ENCODE measurements at places on chromosomes 7 and 10.

DNA sequence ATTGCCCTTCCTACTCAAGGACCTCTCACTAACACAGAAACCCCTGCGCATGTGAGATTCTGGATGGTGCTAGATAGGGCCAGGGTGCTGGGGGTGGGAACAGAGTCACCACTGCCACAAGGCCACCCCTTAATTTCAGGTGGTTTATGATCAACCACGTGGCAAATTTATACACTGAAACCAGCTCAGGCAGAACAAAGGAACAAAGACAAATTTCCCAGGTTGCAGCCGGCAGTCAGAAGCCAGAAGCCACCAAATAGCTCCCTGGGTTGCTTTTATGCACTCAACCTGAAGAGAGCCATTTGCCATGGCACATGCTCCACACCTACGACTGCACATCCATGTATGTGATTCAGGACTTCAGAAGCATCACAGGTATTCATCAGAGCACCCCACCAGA is 2.5 kb downstream of the VOPP1 start:
- DNase-seq: no peak

DNA sequence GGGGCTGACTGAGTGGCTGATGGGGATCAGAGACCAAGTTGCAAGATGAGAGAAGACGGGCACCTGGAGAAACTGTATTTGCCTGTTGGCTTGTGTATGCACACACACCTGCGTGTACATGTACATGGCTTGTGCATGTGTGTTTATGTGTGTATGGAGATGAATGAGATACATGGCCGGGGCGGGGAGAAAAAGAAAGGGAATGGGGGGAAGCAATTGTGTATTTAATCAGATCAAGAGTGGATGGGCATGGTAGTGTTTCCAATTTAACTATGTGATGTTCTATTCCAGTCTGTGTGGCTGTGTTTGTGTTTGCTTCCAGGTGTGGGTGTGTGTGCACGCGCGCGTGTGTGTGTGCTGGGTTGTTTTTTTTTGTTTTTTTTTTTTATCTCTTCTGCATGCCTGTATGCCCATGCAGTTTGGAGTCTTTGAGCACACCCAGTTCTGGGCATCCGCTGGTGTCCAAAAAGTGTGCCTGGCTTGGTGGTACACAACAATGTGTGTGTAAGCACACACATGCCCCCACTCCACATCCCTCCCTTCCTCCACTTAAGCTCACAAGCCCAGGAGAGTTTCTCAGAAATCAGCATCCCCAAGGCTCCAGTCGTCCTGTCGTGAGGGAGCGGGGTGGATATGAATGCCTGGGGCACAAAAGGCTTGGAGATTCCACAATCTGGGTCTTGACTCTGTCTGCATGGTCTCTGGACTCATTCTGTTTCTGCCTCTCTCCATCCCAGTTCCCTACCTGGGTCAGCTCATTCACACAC is 2.5 kb upstream of the VGF start:
- no peak for DNase-seq

GRCh38 chr10:122632576-122632975 is 67.1 kb downstream of the C10orf120 start:
- no peak for DNase-seq

DNA sequence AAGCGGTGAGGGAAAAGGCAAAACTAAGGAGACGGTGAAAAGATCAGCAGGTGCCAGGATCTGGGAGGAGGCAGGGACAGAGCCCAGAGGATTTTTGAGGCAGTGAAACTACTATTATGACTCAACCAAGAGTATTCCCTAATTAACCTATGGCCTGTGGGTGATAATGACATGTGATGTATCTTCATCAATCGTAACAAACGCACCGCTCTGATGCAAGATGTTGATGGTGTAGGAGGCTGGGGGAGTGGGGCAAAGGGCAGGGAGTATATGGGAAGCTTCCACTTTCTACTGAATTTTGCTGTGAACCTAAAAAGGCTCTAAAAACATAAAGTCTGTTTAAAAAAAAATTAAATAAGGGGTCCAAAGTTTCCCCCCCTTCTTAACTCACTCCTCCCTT is 25.5 kb upstream of the EZH2 start:
- no peak for DNase-seq

- no peak for DNase-seq
These were observed 135.4 kb upstream of the POT1 start for GRCh38 chr7:125065001-125065400.

GRCh38 chr7:4800926-4801838 is 25.8 kb downstream of the AP5Z1 start:
- DNase-seq: no peak

DNA sequence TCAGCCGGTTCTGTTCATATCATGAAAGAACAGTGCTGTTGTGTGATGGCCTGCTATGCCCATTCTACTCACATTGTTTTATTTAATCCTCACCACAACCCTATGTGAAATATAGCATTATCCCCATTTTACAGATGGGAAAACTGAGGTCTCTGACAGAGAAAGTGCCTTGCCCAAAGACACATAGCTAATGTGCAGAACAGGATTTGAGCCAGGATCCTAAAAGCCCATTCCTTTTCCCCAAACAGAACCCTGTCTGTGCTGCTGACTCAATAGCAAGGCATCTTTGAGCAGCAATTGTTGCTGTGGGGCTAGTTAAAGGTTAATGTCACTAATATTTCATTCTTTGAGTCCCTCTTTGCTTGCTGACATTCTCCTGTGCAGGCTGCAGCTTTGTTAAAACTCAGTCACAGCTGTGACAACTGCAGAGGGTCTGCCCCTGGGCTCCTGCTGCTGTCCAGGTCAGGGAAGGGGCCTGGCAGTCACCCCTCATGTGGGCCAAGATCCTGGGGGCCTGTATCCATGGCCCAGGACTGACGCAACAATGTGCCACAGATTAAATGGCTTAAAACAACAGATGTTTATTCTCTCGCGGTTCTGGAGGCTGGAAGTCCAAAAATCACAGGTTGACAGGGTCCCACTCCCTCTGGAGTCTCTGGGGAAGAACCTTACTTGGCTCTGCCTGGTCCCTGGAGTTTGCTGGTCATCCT is 40.4 kb downstream of the AFAP1L2 start:
- DNase-seq: no peak

- no peak for DNase-seq
These were observed 10.5 kb upstream of the LAMB4 start for GRCh38 chr7:108140671-108141070.

DNA sequence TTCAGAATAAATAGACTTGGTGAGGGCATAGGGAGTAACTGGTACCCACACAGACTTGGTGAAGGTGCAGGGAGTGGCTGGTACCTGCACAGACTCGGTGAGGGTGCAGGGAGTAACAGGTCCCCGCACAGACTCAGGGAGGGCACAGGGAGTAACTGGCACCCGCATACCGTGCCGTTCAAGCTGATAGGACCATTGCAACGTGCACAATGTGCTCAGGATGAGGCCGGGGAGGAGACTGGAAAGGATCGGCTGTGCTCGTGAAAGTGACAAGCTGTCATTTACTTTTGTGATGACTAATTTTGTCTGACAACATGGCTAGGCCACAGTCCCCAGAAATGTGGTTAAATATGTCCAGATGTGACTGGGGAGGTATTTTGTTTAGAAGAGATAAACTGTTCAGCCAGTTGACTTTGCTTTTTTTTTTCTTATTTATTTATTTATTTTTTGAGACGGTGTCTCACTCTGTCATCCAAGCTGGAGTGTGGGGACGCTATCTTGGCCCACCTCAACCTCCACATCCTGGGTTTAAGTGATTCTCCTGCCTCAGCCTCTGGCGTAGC is 76.2 kb upstream of the NMT2 start:
- no peak for DNase-seq

DNA sequence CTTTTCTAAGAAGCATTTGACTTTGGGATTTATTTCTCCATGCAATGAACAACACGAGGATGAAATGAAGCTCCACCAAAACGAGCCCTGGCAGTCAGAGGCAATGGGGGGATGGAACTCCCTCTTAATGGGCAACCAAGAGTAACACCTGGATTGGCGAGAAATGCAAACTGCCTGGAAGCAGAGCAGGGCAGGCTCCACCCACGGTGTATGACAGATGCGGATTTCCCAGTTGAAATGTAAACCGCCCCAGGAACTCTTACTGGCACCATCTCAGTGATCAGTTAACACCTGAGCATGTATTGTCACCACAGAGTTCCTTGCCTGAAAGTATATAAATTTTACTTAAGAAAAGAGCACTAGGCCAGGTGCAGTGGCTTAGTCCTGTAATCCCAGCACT is 47.3 kb upstream of the AUTS2 start:
- no peak for DNase-seq

DNA sequence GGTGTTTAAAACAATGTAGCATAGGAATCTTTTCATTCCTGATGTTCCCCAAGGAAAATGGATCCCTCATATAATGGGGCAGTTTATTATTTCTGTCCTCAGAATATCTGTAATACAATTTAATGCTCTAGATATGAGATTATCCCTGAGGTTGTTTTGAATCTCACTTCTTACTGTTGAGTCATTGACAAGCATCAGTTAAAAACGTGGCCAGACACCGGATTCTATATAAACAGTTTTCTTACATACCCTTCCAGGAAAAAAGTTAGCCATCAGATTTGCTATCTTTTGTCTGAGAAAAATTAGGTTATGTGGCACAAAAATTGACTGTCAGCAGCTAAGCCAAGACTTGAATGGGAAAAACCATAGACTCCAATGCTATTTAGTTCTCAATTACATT is 539.8 kb upstream of the CELF2 start:
- no peak for DNase-seq

GRCh38 chr10:50552771-50553535 is 70.8 kb downstream of the SGMS1 start:
- DNase-seq: no peak

DNA sequence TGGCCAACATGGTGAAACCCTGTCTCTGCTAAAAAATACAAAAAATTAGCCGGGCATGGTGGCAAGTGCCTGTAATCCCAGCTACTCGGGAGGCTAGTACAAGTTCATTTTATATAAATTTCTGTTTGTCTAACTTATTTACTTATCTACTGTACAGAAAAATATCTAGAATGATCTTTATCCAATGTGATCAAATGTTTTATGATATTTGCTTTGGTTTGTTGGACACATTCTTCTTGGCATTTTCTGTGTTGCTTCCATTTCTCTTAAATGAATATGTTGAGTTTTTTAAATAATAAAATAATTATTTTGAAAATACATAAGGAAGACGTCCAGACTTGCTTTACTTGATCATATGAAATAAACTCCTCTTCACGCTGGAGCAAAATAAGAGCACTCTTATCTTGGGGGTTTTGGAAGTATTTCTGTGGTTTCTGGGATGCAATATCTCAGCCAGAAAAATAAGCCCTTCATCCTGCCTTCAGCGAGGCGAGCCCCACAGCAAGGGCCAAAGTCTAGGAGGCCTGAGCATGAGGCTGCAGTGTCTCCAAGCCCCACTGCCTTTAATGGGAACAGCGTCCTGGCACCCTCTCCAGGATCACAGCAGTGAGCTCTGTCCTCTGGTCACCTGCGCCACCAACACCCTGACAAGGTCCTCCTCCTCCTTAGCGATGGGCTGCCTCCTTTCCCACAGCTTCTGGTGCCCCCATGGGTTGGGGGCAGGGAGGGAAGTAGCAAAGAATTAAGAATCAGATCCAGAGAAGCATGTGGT is 480.2 kb downstream of the KCNMA1 start:
- DNase-seq: no peak

DNA sequence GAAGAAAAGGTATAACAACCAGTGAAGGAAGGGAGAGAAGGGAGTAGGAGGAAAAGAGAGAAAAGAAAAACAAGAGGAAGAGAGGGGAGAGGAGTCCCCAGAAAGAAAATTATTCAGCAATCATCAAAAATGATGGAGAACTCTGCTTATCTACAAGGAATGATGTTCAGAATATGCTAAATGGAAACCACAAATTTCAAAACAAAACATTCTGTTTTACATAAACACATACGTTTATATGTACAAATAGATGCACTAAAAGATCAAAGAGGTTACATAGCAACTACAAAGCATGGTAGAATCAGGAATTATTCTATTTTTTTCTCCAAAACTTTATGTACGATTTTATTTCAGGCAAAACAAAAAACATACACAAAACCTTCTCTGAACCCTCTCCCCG is 91.9 kb downstream of the FAM13C start:
- DNase-seq: no peak

GRCh38 chr7:8827329-8827728 is 393.9 kb downstream of the NXPH1 start:
- DNase-seq: no peak

DNA sequence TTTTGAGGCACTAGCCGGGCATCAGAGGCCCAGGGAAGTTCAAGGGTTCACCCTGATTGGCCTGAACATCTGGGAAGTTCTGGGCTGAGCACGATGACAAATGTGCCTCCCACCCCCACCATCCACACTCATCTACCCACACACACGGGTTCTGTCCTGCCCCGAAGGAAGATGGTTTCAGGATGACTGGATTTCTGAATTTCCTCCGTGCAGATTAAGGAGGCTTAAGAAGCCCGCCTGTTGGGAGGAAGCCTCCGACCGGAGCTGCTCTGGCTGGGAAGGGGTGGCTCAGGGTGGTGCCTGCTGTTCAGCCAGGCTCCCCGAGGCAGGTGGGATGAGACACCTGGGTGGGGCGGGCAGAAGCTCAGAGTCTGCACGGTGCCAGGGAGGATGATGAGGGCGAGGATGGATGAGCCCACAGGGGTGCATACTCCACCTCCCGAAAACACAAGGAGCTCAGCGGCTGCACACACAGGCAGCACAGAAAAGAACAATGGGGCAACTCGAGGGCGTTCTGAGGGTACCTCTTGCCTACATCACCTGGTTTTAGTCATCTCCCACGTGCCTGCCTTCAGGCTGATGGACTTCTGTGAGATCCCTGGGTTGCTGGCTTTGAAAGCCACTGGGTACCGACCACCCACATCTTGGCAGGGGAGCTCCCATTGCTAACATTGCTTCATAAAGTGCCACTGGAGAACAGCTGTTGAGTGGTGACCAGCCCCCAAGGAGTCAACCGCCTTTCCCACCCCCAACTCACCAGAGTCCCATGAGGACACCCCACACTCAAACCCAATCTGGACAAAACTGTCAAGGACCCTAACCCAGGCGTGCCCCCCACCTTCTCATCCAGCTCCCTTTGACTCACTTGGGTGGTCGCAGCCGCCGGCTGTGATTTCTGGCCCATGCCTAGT is 41.2 kb downstream of the CALML3 start:
- DNase-seq: no peak

DNA sequence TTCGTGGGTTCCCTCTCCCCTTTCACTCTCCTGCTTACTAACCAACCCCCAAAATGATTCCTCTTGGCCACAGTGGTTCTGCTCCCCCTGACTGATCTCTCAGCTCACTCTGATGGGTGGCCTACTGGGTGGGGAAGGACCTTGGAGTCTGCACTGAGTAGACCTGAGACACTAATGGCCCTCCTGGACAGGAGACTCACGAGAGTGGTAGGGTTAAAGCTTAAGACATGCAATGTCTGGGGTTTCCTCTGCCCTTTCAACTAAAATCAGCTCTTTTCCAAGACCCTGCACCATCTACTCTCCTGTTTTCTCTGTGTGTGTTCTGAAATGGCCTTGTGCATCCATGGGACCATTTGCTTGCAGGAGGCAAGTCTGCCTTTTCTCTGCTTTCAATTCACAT is 631.4 kb downstream of the ACTR3B start:
- DNase-seq: no peak

- DNase-seq: no peak
These were observed 142.4 kb downstream of the DIP2C start for GRCh38 chr10:546971-547590.
